Choroid plexus epithelial cell (primary cell): ENCODE measurements at places on chromosomes 4 and X.
A peak's percentile ranks its signal among the peaks of the same experiment; 100 is the strongest.

- DNase-seq = no peak
Observed at GRCh38 chrX:119186763-119187162, 49.3 kb upstream of the PGRMC1 start.

DNA sequence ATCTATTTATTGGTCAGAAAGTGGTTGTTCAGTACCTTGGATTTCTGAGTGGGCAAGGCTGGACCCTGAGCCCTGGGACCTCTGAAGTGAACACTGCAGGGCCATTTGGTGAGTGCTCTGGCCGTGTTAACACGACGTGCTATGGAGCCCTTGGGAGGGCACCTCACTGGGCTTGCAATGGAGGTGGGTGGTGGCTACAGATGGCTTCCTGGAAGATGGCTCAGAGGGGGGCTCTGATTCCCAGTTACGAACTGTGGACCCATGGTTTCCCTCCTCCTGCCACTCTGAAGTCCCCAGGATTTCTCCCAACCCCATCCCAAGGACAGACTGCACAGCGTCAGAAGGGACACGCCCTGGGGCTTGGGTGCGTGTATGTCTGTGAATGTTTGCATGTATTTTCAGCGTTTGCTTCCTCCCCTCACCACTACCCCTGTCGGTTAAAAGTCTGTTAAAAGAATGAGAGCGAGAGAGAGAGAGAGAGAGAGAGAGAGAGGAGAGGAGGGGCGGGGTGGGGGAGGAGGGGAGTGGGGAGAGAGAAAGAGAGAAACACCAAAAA, 3.7 kb upstream of the RHOH start:
- DNase-seq = no peak

DNA sequence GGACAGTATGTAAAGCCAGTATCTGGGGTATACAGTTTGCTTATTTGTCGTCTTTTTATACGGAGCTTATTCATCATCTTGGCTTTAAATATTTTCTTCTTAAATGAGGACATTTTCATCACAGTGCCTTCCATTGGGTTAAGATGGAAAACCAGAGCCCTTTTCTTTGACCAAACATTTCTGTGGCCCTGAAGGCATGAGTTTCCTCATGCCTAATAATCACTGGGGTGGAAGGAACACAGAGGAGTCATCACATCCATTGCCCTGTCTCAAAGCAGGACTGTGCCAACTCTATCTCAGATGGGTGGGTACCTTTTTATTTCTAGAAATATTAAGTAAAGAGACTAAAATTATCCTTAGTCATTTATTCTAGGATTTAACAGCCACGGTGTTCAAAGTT, 40.0 kb downstream of the CHRDL1 start:
- DNase-seq = no peak

DNA sequence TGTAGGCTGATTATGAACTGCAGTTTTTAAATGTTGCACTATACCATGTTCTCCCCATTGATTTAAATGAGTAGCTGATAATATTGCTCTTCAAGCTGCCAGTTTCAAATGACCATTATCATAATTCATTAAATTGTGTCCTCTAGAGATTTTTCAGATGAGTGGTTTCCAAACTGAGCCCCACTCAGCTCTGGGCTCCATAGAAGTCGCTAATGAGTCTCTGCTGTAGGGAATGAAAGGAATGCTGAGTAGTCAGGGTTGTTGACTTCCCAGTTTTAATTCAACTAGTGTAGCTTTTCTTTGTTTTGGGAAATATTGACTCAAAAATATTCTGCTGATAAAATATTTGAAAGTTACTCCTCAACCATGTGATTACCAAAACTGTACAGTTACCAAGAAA, 1081.1 kb downstream of the ARAP2 start:
- DNase-seq = no peak

DNA sequence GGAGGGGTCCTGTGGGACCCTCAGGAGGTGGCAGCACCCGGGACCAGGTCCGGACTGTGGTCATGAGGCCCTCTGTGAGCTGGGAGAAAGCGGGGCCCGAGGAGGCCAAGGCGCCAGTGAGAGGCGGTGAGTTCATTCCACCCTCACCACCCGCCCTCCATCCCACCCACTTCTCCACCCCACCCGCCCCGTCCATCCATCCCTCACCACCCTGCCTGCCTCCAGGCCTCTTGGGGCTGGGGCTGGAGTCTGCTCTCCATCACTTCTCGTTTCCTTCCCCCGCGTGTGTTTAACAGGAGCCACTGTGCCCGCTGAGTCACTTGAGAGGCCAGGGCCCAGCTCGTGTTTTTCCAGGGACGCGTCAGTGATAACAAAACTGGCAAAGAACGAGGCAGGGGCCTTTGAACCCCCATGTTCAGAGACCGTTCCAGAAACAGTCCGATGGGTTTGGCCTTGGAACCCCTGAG, 6.2 kb downstream of the SH3TC1 start:
- DNase-seq = no peak

DNA sequence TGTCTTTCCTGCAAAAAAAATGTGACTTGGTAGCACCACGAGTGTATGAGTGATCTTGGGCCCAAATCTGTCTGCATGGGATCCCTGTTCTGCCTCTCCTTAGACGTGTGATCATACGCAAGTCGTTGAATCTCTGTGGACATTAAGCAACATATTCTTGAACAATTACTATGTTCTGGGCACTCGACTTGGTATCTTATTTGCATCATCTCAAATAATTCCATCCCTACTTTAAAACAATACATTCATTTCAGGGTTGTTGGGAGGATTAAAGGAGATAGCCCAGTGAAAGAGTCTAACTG, 145.4 kb upstream of the CPEB2 start:
- no peak for DNase-seq

DNA sequence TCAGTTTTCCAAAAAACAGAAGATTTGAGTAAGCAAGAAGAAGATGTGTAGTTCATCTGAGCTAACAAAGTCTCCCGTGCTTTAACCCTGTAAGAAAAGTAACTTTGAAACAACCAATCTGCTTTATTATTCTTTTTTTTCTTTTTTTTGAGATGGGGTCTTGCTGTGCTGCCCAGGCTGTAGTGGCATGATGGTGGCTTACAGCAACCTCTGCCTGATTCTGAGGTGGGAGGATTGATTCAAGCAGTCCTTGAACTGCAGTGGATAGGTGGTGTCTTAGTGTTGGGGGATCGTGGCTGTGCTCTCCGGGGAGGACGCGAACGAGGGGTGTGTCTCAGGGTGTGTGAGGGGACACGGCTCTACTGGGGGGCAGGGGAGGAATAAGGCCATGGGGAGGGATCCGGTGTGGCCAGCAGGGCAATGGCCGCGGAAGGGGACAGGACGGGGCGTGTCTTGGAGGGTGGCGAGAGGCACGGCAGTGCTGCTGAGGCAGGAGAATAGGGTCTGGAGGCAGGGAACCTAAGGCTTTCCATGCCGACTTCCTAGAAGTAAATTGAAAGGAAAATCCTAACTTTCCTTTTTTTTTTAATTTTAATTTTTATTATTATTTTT, 2.4 kb downstream of the ARSD start:
- no peak for DNase-seq

DNA sequence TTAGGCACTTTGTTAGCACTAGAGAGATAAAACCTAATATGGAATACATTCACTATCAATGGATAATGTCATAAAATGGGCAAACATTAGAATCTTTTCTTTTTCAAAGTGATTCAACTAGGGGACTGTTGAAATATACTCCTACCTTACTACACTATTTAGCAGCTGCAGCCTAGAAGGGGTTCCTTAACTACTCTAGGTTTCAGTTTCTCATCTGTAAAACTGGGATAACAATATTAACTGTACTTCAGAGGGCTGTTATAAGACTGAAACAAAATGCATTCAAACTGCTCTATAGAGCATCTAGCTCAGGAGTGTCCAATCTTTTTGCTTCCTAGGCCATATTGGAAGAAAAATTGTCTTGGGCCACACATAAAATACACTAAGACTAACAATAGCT, 147.4 kb downstream of the CDS1 start:
- no peak for DNase-seq

DNA sequence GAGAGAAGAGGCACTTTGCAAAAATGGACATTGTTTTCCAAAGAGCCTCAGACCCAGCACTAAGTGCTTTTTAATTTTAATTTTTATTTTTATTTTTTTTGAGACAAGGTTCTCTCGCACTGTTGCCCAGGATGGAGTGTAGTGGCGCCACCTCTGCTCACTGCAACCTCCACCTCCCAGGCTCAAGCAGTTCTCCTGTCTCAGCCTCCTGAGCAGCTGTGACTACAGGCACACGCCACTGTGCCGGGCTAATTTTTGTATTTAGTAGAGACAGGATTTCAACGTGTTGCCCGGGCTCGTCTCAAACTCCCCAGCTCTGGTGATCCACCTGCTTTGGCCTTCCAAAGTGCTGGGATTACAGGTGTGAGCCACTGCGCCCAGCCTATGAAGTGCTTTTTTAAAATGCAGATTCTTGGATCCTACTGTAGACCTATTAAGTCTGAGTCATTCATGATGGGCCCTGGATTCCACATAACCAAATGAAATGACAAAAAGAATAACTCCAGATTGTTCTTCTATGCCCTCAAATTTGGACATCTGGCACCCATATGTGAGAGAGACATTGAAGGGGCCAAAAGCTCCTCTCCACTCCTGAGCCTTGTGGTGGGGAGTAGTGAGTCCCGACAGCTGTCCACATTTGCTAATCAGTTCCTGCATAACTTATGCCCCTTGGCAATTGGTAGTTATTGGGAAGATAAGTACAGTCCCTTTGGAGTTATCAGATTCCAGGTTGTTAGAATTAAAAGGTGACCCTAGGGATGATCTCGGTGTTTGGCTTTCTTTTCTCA, 3.6 kb downstream of the NOCT start:
- DNase-seq = peak; percentile 41

DNA sequence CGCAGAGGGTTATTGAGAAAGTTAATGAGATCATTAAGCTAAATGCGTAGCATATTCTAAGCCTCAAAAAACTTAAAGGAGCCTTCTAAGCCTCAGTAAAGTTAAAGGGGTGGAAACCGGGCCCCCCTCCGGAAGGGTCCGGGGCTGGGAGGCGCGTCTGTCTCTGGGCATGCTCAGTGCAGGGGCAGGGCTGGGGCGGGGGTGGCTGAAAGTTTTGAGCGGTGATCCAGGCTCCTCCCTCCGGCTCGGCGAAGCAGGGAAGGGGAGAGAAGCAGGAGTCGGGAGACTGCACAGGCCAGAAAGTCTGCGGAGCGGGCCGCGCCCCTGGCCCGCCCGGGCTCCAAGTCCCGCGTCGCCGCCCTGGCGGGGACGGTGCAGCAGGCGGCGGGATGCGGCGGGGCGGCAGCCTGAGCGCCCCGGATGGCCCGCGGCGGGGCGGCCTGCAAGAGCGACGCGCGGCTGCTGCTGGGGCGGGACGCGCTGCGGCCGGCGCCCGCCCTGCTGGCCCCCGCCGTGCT, at the start of gene EVC:
TSS of gene EVC (plus strand) at position 241 of the 518 bp plus-strand sequence. CDS start at position 421, 180 bp downstream.
- DNase-seq = peak; percentile 82

DNA sequence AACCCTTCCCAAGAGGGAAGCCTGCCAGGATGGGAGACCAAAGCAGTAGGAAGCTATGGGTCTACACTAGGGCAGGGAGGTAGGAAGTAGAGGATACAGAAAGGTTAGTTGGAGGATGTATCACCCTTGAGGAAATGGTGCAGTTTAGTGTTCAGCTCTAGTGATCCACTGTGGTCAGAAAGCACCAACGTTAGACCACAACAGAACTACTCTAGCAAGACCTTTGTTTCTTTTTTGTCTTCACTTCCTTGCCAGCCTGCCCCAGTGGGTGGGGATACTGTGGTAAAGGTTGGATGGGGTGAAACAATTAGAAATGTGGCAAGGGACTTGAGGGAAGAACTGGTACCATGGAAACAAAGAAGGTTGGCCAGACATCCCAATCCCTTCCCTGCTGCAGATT, 83.3 kb downstream of the DDIT4L start:
- DNase-seq = no peak

DNA sequence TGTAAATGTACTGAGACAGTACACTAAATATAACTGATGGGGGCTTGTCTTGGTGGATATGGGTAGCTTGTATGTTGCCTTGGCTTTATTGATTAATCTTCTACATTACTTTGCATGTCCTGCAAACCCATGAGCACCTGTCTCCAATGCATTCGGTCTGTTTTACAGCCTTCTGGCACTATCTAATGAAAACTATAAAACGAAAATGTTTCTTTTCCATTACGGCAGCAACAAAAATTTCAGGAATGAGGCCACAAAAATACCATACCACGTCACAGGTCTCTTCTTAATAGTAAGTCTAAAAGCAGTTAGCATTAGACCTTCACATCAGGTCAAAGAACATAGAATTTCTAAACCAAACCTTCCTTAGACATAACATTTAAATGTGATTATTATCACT, 49.8 kb downstream of the EDNRA start:
- DNase-seq = peak; percentile 75

DNA sequence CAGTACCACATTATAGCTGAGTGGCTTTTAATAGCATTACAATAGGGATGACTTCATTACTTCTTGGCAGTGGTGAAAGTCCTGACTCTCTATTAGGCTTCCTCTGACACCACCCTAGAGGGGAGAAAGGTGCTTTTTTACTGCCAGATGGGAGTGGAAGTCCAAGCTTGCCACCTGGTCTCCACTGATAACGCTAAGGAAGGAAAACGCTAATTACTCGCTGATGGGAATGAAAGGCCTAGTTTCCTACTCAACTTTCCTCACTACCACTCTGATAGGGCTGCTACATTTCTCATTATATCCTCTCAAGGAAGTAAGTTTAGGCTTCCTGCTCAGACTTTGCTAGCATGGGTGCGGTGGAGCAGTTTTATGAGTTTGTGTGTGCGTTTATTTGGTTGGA, 62.3 kb upstream of the PAGE3 start:
- DNase-seq = no peak

- DNase-seq = peak; percentile 60
Observed at GRCh38 chr4:6561173-6561516, 13.8 kb upstream of the MAN2B2 start.

GRCh38 chr4:140989944-140990343, 143.3 kb downstream of the RNF150 start:
- DNase-seq = no peak

DNA sequence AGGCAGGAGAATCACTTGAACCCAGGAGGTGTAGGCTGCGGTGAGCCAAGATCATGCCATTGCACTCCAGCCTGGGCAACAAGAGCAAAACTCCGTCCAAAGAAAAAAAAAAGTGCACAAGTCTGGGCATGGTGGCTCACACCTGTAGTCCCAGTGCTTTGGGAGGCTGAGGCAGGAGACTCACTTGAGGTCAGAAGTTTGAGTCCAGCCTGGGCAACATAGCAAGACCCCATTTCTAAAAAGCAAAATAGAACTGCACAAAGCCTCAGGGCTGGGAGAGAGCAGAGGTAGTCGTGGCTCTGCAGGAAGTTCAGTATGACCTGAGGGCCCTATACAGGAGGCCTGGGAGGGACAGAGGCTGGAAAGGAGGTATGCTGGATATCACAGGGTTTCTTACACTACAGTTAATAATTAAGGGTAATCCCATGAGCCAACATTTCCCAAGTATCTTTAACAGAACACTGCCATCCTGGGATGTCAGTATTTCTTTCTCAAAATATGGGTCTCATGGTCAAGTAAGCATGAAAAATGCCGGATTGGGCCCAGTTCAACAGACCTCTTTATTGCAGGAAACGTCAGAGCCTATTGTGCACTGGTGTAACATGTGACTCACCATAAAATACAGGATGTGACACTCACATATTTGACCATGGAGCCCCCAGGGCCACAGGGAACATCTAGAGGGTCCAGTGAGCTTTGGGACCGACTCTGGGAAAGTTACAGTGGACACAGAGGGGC, 37.8 kb downstream of the ACSL1 start:
- no peak for DNase-seq
